Gastrocnemius medialis (tissue), 4 donors: ENCODE measurements at places on chromosomes 12 and 14. TPM values are rescaled to one million over a fixed set of nuclear protein-coding genes. Genes with fewer than 3 reads are reported as not detected.

- H3K36me3 ChIP-seq: no peaks in the 10 kb centered on the region
- peaks cover 3% of the 10 kb centered on the region for H3K4me1 ChIP-seq
- no peak overlapping the region for H3K4me3 ChIP-seq
- no peak for DNase-seq
- no peaks in the 10 kb centered on the region for H3K27me3 ChIP-seq
Observed at GRCh38 chr14:91885113-91885712, 17.9 kb upstream of the TC2N start.

DNA sequence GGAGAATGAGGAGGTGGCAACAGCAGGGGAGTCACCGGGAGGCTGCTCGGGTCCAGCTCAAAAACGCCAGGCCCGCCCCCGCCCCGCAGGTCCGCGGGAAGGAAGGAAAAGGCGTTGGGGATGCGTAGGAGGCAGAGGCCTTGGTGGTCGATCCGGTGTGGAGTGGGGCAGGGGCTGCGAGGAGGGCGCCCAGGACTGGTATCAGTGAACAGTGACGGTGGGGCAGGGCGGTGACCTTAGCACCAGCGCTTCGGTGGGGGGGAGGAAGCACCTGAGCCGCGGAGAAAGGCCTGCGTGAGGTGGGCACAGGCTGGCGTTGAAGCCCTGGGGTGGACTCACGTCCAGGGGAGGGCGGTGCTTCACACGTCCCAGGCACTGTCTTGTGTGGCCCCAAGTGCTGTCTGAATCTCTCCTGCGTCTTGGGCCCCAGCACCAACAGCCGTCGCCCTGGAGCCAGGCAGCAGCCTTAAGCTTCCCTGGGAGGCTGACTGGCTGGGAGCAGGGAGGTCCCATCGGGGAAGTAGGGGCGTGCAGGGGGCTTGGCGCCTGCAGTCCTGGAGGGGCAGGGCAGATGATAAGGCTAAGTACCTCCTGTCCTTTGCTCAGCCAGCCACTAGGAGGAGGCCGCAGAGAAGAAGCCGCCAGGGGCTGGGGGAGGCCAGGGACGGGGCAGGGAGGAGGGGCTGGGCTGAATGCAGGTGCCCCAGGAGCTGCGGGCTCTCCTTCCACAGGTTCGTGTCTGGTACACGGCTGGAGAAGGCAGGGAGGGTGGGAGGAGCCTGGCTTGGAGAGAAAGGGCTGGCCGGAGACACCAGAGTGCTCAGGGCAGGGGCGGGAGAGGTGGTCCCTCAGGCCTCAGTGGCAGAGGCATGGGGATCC lies 26.5 kb downstream of the ZBTB42 start:
- no peaks in the 10 kb centered on the region for H3K36me3 ChIP-seq
- no peak for DNase-seq
- H3K27ac ChIP-seq: no peak overlapping the region
- H3K4me1 ChIP-seq: peaks cover 18% of the 10 kb centered on the region
- peaks cover 3% of the 10 kb centered on the region for H3K27me3 ChIP-seq
- peak overlapping the region; percentile 56 for H3K4me3 ChIP-seq

DNA sequence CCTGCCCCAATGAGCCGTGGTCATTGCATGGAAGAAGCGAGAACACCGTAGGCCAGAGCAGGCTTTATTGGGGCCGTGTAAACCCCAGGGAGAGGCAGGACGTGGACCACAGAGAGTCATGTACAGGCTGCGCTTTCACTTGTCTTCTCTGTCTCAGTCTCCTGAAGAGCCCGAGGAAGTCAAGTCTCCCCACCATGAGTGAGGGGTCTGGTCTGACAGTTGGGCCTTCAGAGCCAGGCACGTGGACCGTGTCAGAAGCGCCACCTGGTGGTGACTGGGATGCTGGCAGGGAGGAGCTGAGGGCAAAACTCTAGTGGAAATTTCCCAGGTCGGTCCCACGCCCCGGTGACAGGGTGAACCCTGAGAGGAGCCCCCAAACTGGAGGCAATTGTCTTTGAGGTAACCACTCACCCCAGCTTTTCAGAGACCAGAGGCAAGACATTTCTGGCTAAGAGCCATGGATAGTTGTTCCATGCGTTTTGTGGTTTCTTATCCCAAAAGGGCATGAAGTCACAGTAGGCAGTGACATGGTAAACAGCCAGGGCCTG lies 17.4 kb downstream of the RPS6KL1 start:
- no peak overlapping the region for H3K4me3 ChIP-seq
- no peak overlapping the region for H3K27ac ChIP-seq
- no peaks in the 10 kb centered on the region for H3K27me3 ChIP-seq

DNA sequence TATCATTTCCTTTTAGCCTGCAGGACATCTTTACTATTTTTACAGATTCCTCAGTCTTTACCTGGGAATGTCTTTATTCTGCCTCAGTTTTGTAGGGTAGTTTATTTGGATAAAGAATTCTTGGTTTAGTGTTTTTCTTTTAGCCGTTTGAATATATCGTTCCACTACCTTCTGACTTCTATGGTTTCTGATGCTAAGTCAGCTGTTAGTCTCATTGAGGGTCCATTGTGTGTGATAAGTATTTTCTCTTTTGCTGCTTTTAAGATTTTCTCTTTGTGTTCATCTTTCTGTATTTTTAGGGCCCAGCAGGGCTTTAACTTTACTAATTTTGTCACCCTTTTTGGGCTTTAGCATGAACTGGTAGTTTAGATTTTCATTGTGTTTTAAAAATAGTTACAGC lies 113.5 kb downstream of the MNAT1 start:
- no peaks in the 10 kb centered on the region for H3K4me1 ChIP-seq
- no peak for DNase-seq
- no peak overlapping the region for H3K27ac ChIP-seq

DNA sequence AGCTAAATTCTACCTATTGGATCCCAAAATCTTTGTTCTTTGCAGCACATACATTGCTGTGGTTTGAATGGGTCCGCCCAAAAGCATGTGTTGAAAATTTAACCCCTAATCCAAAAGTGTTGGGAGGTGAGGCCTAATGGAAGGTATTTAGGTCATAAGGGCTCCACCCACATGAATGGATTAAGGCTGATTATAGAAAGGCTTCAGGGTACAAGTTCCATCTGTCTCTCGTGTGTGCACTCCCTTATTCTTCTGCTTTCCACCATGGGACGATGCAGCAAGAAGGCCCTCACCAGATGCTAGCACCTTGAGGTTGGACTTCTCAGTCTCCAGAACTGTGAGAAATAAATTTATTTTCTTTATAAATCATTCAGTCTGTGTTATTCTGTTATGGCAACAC lies 190.9 kb downstream of the SOX5 start:
- H3K4me1 ChIP-seq: no peaks in the 10 kb centered on the region
- H3K4me3 ChIP-seq: no peak overlapping the region
- H3K36me3 ChIP-seq: no peaks in the 10 kb centered on the region
- H3K27me3 ChIP-seq: no peaks in the 10 kb centered on the region
- DNase-seq: no peak
- H3K27ac ChIP-seq: no peak overlapping the region

DNA sequence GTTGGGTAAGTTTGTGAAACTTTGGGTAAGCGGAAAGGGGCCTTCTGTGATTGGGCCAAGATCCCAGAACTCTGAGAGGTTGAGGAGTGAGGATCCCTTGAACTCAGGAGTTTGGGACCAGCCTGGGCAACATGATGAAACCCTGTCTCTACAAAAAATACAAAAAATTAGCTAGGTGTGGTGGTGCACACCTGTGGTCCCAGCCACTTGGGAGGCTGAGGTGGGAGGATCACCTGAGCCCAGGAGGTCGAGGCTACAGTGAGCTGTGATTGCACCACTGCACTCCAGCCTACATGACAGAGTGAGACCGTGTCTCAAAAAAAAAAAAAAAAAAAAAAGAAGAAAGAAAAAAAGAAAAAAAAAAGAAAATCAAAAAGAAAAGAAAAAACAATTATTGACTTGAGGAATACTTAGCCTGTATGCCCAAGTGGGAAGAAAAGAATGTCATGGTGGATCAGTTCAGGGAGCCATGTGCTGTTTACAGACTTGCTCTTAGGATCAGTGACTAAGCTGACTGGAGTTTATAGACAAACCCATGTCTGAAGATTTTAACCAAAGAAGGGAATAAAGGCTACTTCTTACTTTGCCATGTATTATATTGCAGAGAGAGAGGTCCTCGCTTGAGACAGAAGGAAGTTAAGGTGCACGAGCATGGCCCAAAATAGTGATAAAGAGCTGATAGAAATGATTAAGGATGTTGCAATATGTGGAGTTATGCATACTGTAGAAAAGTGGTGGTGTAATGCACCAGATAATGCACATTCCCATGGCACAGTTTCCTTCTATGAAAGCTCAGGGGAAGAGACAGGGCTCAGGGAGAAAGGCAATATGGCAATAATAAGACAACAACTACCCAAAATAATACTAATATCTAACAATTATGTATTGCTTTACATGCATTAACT lies 881 bp downstream of the HSD17B6 start:
- no peaks in the 10 kb centered on the region for H3K36me3 ChIP-seq
- DNase-seq: no peak
- no peak overlapping the region for H3K4me3 ChIP-seq
- H3K4me1 ChIP-seq: no peaks in the 10 kb centered on the region
- H3K27ac ChIP-seq: no peak overlapping the region

- DNase-seq: no peak
- no peaks in the 10 kb centered on the region for H3K36me3 ChIP-seq
Observed at GRCh38 chr12:9039397-9039977, 50.1 kb downstream of the KLRG1 start.

GRCh38 chr12:57130941-57131340 lies 2.7 kb downstream of the LRP1 start:
- H3K27me3 ChIP-seq: no peaks in the 10 kb centered on the region
- H3K4me3 ChIP-seq: peak overlapping the region; percentile 95
- peak overlapping the region; percentile 90 for H3K27ac ChIP-seq
- DNase-seq: no peak

DNA sequence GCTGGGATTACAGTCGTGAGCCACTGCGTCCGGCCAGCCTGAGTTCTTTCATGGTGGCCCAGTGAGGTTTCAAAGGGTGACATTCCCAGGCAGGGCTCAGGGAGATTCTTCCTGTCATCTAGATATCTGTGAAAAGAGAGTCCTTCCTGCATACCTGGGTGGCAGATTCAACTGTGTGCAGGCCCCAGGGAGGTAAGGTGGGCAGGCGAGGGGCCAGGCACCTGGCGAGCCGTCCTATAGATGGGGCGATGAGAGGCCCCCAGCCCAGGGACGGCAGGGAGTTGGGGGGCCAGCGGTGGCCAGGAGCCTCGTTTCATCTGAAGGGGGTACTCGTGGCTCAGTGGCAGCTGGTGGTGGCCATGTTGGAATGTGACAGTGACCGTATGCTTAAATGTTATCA lies 7.1 kb upstream of the EP400 start:
- H3K36me3 ChIP-seq: peaks cover 45% of the 10 kb centered on the region
- H3K27me3 ChIP-seq: no peaks in the 10 kb centered on the region
- no peak overlapping the region for H3K4me3 ChIP-seq
- H3K4me1 ChIP-seq: no peaks in the 10 kb centered on the region
- no peak for DNase-seq

DNA sequence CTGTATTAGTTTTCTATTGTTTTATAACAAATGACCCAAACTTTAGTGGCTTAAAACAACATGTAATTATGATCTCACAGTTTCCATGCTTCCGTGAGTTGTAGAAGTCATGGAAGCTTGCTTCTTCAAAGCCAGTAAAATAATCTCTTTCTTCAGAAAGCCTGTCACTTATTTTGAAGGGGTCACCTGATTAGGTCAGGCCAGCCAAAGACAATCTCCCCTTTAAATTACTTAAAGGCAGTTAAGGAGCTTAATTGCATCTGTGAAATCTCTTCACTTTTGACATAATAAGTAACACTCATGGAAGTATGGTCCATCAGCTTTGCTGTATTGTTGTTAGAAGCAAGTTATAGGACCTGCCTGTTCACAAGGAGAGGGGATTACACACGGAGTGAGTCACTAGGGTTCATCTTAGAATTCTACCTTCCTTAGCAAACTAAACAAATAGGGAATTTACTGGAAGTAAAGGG lies 89.8 kb downstream of the FAR2 start:
- no peaks in the 10 kb centered on the region for H3K36me3 ChIP-seq
- no peak overlapping the region for H3K27ac ChIP-seq
- H3K4me1 ChIP-seq: peaks cover 3% of the 10 kb centered on the region
- H3K4me3 ChIP-seq: no peak overlapping the region
- no peak for DNase-seq

DNA sequence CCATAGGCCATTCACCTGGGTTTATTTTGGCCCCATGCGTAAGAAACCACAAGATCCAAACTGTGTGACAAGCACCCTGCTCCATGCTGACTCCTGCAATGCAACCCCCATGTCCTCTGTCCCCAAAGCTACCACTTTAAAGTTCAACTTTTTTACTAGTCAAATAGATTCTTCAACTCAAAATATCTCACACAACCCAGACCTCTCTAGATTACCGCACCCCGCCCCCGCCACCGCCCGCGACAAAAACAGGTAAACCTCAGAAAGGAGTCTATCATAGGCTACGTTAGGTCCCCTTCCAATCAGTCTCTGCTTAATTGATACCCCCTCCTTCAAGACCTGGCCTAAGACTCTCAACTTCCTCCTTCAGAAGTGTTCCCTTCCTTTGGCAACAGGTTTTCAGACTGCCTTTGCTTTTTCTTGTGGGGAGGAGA lies 2.2 kb downstream of the ZFP36L1 start:
- peak overlapping the region; percentile 100 for H3K27ac ChIP-seq
- no peak for DNase-seq
- peak overlapping the region; percentile 90 for H3K4me3 ChIP-seq
- no peaks in the 10 kb centered on the region for H3K27me3 ChIP-seq
- H3K4me1 ChIP-seq: peaks cover 13% of the 10 kb centered on the region
- H3K36me3 ChIP-seq: peaks cover 3% of the 10 kb centered on the region

- no peaks in the 10 kb centered on the region for H3K36me3 ChIP-seq
- H3K27me3 ChIP-seq: no peaks in the 10 kb centered on the region
- DNase-seq: no peak
- no peak overlapping the region for H3K27ac ChIP-seq
- H3K4me1 ChIP-seq: no peaks in the 10 kb centered on the region
Observed at GRCh38 chr12:123024819-123025391, 44.4 kb downstream of the ARL6IP4 start.

DNA sequence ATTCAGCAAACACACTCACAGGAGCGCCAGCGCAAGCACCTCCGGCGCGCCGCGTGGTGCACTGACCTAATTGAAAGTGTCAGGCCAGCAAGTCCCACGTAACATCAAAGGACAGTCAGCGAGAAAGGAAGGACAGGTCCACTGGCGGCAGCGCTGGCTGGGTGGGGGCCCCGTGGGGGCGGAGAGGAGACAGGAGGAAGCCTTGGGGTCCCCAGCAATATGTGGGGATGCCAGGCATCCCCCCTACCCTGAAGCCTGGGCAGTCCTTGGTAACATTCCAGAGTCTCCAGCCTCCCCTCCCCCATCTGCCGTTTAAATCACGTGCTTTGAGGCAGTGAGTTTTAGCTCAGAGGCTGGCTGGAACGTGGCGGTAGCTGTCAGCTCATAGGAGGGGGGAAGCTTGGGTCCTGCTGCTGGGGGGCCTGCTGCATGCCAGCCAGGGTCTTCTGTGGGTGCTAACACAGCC lies 159.2 kb downstream of the CALM1 start:
- no peaks in the 10 kb centered on the region for H3K4me1 ChIP-seq
- H3K4me3 ChIP-seq: no peak overlapping the region
- no peak for DNase-seq
- H3K27ac ChIP-seq: no peak overlapping the region

The PEBP1 gene
- 442 TPM for total RNA-seq

The COL2A1 gene
- not detected for total RNA-seq

The LYZ gene
- total RNA-seq: 13.8 TPM

The KRT74 gene
- not detected for total RNA-seq

The TRPV4 gene
- total RNA-seq: not detected

The GYS2 gene
- not detected for total RNA-seq

The SLC17A8 gene
- not detected for total RNA-seq

The PSME1 gene
- total RNA-seq: 106 TPM
